Renal cortex interstitium (tissue), 15 donors: ENCODE measurements at places on chromosomes 12 and 14. TPM values are rescaled to one million over a fixed set of nuclear protein-coding genes. Genes with fewer than 3 reads are reported as not detected.

The VWF gene
- polyA plus RNA-seq, result 7.3 TPM

The GARIN6 gene
- polyA plus RNA-seq, result not detected

The TDRD9 gene
- 7.3 TPM for polyA plus RNA-seq

The GPRC5A gene
- 6.1 TPM for polyA plus RNA-seq

The TIGAR gene
- 7.4 TPM for polyA plus RNA-seq

The RHEBL1 gene
- 1.6 TPM for polyA plus RNA-seq

The RHOJ gene
- 15.8 TPM for polyA plus RNA-seq

The ZNF84 gene
- polyA plus RNA-seq, result 81.9 TPM

The THAP2 gene
- 15.9 TPM for polyA plus RNA-seq

The PMCH gene
- 0.45 TPM for polyA plus RNA-seq

The TMEM179 gene
- polyA plus RNA-seq, result 0.82 TPM

The GLI1 gene
- polyA plus RNA-seq, result 20.3 TPM

The C3AR1 gene
- polyA plus RNA-seq, result 4.0 TPM

The DAO gene
- polyA plus RNA-seq, result 0.92 TPM

The ACSM4 gene
- not detected for polyA plus RNA-seq

The CLEC1B gene
- polyA plus RNA-seq, result 1.4 TPM

The CIROP gene
- not detected for polyA plus RNA-seq

The AKAP6 gene
- polyA plus RNA-seq, result 2.6 TPM

The HCAR2 gene
- 0.57 TPM for polyA plus RNA-seq

The CPNE6 gene
- polyA plus RNA-seq, result not detected

The RPL10L gene
- polyA plus RNA-seq, result 0.22 TPM

The GPR84 gene
- polyA plus RNA-seq, result 0.45 TPM

The ZDHHC22 gene
- 0.79 TPM for polyA plus RNA-seq

The FIGNL2 gene
- 4.5 TPM for polyA plus RNA-seq

The PLCZ1 gene
- polyA plus RNA-seq, result 0.52 TPM

The VPS37B gene
- 23.4 TPM for polyA plus RNA-seq

The KLHL33 gene
- 0.47 TPM for polyA plus RNA-seq

The SYCP3 gene
- 0.23 TPM for polyA plus RNA-seq

The CNTN1 gene
- polyA plus RNA-seq, result 37.6 TPM

The C12orf54 gene
- polyA plus RNA-seq, result not detected

The TSPAN19 gene
- 0.85 TPM for polyA plus RNA-seq

The TOMM20L gene
- 1.2 TPM for polyA plus RNA-seq

The CD163 gene
- polyA plus RNA-seq, result 8.7 TPM

The FAIM2 gene
- polyA plus RNA-seq, result 5.6 TPM

The PIK3C2G gene
- polyA plus RNA-seq, result 6.2 TPM

The SOX5 gene
- 7.4 TPM for polyA plus RNA-seq

The GZMB gene
- polyA plus RNA-seq, result not detected

The DDHD1 gene
- polyA plus RNA-seq, result 16.4 TPM

The GDF3 gene
- polyA plus RNA-seq, result 0.83 TPM

The TMEM233 gene
- 1.2 TPM for polyA plus RNA-seq

The CFAP73 gene
- polyA plus RNA-seq, result 3.1 TPM

The PPP1R1A gene
- 66.5 TPM for polyA plus RNA-seq

The OR6S1 gene
- not detected for polyA plus RNA-seq

The CLEC7A gene
- polyA plus RNA-seq, result 1.9 TPM

The MAGOHB gene
- 41.5 TPM for polyA plus RNA-seq

The SERPINA9 gene
- polyA plus RNA-seq, result not detected

The PRR4 gene
- 5.6 TPM for polyA plus RNA-seq

The MRPS35 gene
- 72.0 TPM for polyA plus RNA-seq

The TCL1B gene
- polyA plus RNA-seq, result 0.42 TPM

The TROAP gene
- polyA plus RNA-seq, result 27.4 TPM

The KRT72 gene
- polyA plus RNA-seq, result 0.12 TPM

The SDSL gene
- 17.0 TPM for polyA plus RNA-seq
